A549 (cell line): ENCODE measurements at places on chromosomes 16 and 17.

GRCh38 chr16:66026211-66026610 lies 340.3 kb upstream of the CDH5 start:
- peak; percentile 5 for DNase-seq

- no peak for DNase-seq
Measured at GRCh38 chr16:67006930-67007658, 18.7 kb downstream of the CES4A start.

DNA sequence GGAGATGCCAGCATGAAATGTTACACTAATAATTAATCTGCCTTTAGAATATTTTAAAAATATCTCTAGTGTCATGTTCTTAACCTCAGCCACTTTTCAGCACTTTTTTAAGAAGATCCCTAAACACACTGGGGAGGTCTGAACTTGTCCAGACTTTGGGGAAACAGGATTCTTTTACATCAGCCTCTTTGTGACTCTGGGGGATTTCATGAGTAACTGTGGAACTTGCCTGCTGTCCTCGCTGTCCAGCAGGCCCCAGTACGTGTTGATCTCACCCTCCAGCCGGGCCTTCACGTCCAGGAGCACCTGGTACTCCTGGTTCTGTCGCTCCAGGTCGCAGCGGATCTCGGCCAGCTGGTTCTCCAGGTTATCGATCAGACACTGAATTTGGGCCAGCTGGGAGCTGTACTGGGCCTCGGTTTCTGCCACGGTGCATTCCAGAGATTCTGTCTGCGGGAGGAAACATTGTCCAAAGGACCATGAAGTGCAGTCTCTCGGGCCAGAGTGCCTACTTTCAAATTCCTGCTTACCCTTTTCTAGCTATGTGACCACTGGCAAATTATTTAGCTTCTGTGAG lies 5.5 kb downstream of the KRT40 start:
- DNase-seq = no peak

DNA sequence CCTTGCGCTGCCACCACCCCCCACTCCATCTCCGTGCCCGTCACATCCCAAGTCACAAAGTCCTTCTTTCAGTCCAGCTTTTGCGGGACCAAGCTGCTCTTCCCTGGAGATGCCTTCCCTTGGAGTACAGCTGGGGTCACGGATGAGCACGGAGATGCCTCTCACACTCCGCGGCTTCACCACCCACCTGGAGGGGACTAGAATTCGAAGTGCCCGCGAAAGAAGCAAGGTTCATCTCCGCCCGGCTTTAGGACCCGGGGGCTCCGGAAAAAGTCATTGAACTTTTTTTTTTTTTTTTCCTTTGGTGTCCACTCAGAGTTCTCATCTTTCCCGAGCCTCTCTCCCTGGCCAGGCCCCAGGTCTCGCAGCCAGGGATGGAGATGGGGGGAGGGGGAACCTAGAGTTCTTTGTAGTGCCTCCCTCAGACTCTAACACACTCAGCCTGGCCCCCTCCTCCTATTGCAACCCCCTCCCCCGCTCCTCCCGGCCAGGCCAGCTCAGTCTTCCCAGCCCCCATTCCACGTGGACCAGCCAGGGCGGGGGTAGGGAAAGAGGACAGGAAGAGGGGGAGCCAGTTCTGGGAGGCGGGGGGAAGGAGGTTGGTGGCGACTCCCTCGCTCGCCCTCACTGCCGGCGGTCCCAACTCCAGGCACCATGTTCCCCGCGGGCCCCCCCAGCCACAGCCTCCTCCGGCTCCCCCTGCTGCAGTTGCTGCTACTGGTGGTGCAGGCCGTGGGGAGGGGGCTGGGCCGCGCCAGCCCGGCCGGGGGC lies at the start of gene FKBP10:
TSS of gene FKBP10 (plus strand) at position 624 of the 771 bp plus-strand sequence. CDS start at position 655, 31 bp downstream.
- DNase-seq = peak; percentile 94

DNA sequence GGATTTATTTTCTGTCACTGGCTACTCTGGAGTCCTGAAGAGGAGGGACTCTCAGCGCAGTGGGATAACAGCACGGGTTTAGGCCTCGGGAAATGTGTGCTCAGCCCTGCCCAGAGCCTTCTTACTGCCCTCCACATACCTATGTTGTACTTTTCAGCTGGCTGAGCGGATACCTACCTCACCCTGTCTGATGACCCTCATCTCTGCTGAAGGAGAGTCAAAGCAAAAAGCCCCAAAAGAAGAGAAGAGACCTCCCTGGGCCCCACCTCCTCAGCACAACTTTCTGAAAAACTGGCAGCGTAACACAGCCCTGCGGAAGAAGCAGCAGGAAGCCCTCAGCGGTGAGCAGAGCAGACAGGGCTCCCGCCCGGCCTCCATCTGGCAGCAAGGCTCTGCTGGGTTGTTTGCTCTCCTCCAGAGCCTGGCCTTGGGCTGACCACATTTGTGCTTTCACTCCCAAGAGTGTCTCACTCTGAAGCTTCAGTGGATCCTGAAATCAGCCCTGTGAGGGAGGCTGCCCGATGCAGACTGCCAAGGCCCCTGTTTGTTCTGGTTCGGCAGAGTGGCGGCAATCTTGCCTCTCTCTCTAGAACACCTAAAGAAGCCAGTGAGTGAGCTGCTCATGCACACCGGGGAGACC lies 10.3 kb downstream of the MYCBPAP start:
- no peak for DNase-seq

GRCh38 chr16:66936889-66937554 lies 1.7 kb downstream of the CES2 start:
- no peak for DNase-seq

DNA sequence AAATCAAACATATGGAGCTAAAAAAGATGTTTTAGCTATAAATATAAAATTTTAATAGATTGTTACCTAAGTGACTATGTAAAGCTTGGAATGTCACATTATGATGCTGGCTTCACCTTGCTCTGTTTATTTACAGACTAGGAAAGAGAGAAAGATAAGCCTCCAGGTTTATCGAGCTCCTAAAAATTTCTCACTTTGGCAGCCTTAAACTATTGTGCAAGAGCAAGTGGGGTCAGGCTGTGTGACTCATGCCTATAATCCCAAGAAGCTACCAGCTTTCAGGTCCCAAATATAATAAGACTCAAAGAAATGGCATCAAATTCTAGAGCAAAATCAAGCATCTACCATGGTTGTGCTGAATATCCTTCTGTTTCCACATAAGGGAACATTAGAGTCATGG lies 34.3 kb upstream of the PRSS54 start:
- no peak for DNase-seq

DNA sequence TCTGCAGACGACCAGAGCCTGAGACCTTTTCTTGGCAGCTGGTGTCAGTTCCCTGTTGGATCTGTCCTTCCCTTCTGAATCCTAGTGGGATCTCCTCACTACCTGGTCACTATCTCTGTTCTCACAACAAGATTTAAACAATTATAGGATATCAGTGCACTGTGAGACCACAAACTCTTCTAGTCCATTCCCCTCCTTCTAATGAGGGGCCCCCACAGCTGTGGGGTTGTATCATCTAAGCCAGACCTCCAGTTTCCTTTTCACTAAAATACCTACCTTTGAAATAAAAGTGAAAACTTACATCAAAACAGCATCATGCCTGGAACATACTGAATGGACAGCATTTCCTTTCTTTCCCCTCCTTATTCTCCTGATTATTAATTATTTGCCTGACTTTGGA lies 233.2 kb downstream of the PRKCA start:
- DNase-seq = no peak

GRCh38 chr16:79843631-79844043 lies 243.1 kb upstream of the MAF start:
- DNase-seq = no peak

DNA sequence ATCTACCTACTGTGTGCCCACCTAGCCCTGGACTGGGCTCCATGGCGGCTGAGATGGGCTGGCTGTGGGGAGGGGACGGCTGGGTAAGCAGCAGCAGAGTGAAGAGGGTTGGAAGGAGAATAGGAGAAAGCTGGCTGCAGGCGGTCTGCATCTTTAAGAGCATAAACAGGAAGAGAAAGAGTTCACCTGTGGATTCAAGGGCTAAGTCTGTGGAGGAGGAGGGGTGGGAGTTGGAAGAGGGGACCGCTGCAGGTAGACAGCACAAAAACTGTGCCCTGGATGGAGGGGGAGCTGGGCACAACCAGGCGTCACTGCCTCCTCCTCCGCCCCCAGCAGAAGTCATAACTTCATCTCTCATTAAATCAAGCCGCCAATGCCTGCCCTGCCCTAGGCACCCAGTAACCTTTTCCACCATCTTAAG lies 677 bp downstream of the SLC13A2 start:
- DNase-seq = no peak

DNA sequence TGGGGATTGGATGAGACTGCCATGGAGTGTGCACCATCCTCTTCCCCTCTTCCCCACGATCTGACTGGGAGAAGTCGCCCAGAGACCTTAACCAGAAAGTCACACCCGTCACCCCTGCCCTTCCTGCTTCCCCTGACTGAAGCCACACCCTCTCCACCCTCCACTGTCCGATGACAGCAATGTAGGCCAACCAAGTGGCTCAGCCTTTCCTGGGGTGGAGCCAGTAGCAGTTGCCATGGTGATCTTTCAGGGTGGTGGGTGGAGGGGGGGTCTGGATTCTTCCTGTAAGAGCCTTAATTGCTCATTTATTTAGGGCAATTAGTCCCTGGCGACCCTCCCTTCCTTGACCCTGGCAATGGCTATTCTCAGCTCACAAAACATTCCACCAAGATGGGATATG lies 37.5 kb upstream of the PHB1 start:
- no peak for DNase-seq

DNA sequence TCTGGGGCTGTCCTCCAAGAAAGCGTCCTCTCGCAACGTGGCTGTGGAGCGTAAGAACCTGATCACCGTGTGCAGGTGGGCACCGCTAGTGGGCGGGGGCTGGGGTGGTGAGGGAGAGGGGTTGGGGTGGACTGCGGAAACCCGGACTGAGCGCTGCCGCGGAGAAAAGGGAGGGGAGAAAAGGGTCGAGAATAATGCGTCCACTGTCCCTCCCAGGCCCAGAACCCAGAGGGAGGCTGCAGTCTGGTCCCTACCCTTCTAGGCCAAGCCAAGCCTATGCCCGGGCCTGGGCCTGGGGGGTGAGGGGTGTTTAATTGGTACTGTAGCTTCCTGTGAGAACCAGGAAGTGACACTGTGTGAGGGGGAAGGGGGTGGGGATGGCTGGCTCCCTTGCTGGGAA lies 464 bp downstream of the RUNDC3A start:
- DNase-seq = no peak

- no peak for DNase-seq
Measured at GRCh38 chr16:57364143-57364542, 5.6 kb downstream of the CCL22 start.

GRCh38 chr17:7078711-7079110 lies 1.3 kb downstream of the CLEC10A start:
- DNase-seq = no peak

GRCh38 chr16:27816561-27816960 lies 247.0 kb downstream of the GSG1L start:
- DNase-seq = no peak

DNA sequence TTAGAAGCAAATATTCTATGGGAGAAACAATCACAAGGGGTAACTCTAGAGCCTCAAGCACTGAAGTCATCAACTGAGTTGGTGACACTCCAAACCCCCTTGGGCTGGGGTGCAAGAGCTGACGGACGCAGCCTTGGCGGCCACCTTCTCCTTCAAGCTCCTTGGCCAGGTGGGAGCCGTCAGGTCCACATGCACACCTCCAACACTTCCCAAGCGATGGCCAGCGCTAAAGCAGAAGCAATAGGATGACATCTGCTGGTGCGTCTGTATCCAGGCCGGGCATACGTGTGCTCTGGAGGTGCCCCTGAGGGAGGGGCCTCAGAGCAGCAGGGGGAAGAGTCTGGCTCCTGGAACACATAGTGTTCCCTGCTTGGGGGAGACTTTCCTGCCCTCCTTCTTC lies 12.2 kb upstream of the FOXJ1 start:
- DNase-seq = no peak

DNA sequence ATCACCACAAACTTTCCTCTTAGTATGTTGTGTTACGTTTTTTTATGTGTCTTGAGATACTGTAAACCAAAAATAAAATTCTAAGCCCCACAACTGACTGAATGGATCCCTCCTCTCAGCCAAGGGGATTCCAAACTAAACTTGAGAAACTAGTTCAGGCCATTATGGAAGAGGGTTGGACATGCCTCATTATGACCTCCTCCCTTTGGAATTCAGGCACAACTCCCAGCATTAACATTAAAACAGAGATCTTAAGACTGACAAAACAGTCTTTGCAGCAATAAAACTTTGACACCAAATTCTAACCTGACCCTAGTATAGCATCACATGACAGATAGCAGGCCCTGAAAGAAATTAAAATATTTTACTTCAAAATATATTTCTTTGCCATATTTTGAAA lies 51.1 kb upstream of the SLC47A1 start:
- DNase-seq = no peak
